Osteocyte (in vitro differentiated cells): ENCODE measurements at places on chromosomes 6 and 20. TPM values are rescaled to one million over a fixed set of nuclear protein-coding genes. Genes with fewer than 3 reads are reported as not detected.

Gene ECT2L
- 0.13 TPM in 1 of 2 replicates, not detected in the other for total RNA-seq

Gene CST2
- total RNA-seq: not detected in 2 replicates

Gene OPRL1
- 1.6 and 2.1 TPM in 2 replicates for total RNA-seq

Gene SERPINB1
- total RNA-seq: 13.7 and 14.8 TPM in 2 replicates

Gene MYLK4
- 0.78 and 1.0 TPM in 2 replicates for total RNA-seq

Gene LAMA2
- total RNA-seq: 14.2 and 18.0 TPM in 2 replicates

Gene RAMACL
- total RNA-seq: 2.5 and 3.6 TPM in 2 replicates

Gene FKBP1C
- total RNA-seq: 0.55 and 1.2 TPM in 2 replicates

Gene MYBL2
- total RNA-seq: 14.7 and 16.1 TPM in 2 replicates

Gene SLC22A2
- not detected in 2 replicates for total RNA-seq

Gene RAET1L
- total RNA-seq: not detected in 2 replicates
